NCI-H69 (cell line): ENCODE measurements at places on chromosomes 1 and 21.
A peak's percentile ranks its signal among the peaks of the same experiment; 100 is the strongest.

DNA sequence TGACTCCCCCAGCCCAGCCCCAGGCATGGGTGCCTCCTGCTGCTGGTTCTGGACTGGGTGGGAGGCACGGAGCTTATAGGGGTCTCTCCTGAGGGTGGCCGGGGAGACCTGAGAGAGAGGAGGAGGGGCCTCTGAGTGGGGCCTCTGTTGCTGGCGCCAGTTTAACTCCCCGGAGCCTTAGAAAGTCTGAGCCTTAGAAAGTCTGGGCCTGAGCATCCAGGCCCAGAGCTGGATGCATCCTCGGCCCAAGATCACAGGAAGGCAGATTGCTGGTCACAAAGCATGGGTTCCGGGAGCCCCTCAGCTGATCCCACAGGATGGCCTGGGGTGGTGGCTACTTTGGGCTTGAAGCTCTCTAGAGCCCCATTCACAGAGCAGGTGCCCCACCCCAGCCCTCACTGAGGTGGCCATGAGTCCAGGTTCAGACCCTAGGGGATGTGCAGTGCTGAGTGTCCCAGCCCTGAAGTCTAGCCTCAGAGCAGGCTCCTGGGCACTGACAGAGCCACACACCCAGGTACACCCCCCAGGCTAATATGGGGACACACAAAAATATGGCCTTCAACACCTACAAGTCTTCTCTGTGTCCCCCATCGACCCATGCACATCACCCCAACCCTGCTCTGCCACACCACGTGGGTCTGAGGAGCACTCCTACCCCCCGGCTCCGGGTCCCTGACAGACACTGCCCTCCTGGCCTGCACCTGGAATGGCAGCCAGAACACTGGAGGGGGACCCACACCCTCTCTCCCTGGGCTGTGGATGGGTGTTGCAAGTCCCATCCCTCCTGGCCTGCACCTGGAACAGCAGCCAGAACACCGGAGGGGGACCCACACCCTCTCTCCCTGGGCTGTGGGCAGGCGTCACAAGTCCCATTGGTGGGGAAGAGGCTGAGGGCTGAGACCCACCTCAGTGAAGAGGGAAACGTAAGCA, 9.7 kb downstream of the PLA2G2F start:
- no peak for DNase-seq

GRCh38 chr1:229129301-229130027, 141.4 kb upstream of the RAB4A start:
- DNase-seq = no peak

- no peak for DNase-seq
Observed at GRCh38 chr1:93614986-93615581, 66.6 kb downstream of the BCAR3 start.

GRCh38 chr1:163528710-163529348, 207.1 kb downstream of the NUF2 start:
- DNase-seq = peak; percentile 57

GRCh38 chr1:63779338-63780211, 5.8 kb downstream of the ROR1 start:
- DNase-seq = peak; percentile 31

- peak; percentile 38 for DNase-seq
Observed at GRCh38 chr1:14778898-14779865, 180.7 kb downstream of the KAZN start.

GRCh38 chr1:151146412-151147131, at the start of gene SEMA6C:
Gene SEMA6C (minus strand): TSS chr1:151146631. CDS start chr1:151142621, 4,010 bp downstream.
- peak; percentile 98 for DNase-seq

GRCh38 chr21:17513214-17514123, 626 bp downstream of the CXADR start:
- DNase-seq = peak; percentile 86

DNA sequence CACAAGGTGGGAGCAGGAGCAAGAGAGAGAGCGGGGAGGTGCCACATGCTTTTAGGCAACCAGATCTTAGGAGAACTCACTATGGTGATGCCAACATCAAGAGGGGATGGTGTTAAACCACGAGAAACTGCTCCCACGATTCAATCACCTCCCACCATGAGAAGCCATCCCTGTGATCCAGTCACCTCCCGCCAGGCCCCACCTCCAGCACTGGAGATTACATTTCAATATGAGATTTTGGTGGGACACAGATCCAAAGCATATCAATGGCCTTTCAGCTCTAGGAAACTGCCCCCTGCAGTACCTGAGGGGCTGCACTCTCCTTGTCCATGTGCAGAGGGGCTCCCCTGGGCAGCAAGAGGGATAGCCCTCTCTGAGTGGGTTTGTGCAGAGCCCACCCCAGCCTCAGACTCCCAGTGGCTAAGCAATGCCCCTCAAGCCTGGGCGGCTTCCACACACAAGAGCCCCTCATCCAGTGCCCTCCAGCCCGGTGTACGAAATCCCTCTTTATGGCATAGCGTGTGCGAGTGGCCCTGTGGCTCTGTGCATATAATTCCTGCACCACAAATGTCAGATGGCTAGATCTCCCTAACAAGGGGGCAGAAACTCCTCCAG, 15.5 kb upstream of the PRDM16 start:
- no peak for DNase-seq

GRCh38 chr1:12359359-12360133, 129.7 kb downstream of the VPS13D start:
- DNase-seq = no peak

GRCh38 chr1:66245691-66246090, 288.3 kb upstream of the SGIP1 start:
- DNase-seq = no peak

DNA sequence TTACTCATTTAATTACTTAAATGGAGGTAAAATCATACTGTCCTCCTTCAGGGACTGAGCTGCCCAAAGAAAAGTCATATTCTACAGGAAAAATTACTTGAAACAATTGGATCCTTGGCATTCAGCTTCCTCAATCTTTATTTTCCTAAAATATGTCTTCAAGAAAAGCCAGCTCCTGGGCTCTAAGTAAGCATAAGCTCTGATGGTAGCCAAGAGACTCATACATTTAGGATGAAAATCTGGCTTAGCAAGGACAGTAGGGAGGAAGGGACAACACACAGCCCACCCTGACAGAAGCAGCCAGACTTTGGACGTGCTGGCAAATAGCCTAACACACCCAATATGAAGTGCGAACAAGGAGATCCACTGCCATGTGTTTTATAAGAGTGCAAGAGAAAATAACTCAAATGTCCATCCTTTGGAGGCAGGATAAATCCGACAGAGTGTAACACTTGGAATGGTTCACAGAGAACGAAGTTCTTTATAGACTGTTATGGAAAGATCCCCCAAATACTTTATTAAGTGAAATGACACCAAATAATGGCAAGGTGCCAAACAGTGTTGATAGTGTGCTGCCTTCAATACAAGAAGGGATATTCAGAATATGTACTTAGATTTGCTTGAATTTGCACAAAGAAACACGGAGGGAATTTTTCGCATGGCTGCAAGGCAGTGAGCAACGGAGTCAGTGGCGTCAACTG, 14.1 kb downstream of the CAPN8 start:
- no peak for DNase-seq

GRCh38 chr21:39581414-39581813, 31.3 kb upstream of the B3GALT5 start:
- no peak for DNase-seq

DNA sequence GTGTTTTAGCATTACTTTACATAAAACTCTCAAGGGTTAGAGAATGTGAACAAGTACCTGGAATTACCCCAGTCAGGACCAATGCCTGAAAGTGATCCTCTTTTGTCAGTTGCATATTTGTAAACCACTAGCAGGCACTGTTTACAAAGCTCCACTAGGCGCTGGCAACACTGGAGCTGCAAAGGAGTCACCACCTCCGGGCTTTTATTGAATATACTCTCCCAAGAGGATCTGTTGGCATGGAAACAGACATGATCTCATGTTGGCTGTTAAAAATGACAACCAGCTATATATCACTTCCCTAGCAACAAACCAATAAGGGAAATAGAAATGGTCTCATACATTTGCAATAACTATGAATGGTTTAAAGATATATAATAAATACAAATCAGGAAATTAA, 116.0 kb downstream of the TTLL7 start:
- DNase-seq = peak; percentile 95

DNA sequence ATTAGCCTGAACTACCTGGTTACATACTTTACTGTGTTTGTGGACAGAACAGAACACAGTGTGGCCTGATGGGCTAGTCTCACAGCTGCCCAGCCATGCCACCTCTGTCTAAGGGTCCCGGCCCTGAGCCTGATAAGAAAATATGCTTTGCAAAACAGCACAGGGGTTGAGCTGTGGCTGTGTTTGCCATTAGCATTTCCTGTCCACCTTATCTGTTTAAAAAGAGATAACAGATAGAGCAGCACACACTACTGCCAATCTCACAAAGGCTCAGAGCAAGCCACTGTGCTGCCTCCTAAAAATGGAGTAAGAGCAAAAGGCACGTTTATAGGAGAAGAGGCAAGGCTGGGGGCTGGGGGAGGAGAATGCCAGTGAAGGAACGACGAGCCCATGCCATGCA, 95.0 kb downstream of the SUSD4 start:
- DNase-seq = no peak

DNA sequence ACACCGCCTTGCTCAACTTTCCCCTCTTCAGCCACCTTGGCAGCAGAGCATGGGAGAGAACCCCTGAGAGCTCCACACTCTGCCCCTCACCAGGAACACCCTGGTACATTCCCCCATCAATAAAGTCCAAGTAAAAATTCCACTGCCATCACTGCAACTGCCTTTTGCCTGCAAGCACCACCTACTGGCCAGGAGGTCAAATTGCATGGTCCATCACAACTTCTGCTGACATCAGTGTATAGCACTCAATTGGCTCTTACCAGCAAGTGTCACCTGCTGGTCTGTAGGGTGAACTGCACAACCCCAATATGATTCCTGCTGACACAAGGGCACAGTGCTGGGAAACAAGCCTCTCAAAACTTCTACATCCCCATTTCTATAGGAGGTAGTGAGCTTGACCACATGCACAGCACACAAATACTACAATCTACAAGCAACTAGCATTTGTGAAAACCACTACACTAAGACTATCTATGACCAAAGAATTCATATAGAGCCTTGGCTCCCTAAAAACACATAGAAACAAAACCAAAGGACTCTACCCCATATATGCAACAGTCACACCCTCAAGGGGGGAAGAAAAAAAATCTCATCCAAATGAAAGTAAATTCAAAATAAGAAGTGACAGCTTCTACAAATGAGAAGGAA, 69.2 kb downstream of the FASLG start:
- DNase-seq = peak; percentile 63

DNA sequence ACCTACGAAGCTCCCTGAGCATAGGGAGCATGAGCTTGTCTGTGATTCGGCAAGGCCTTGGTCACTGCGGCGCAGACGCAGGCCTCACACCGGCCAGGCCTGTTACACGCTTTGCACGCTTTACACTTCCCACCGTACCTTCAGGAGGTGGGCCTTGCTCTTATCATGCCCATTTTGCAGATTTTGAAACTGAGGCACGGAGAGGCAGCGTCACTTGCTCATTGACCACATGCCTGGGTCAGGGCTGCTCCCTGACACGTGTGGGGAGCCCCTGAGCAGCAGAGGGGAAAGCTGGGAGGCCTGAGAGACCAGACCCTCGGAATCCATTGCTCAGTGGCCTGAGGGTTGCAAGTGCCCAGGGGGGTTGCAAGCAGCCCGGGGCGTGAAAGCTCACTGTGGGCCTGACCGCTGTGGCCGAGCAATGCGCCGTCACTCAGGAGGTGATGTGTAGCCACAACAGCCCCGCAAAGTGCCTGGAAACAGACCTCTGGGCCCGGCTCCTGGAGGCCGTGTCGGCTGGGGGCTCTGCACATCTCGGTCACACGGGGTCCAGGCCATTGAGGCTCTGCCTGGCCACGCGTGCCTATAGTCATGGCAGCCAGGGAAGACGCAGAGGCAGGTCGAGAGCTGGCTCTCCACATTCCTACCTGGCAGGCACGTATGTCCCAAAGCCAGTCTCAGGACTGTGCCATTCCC, 6.9 kb downstream of the ARHGEF16 start:
- no peak for DNase-seq

DNA sequence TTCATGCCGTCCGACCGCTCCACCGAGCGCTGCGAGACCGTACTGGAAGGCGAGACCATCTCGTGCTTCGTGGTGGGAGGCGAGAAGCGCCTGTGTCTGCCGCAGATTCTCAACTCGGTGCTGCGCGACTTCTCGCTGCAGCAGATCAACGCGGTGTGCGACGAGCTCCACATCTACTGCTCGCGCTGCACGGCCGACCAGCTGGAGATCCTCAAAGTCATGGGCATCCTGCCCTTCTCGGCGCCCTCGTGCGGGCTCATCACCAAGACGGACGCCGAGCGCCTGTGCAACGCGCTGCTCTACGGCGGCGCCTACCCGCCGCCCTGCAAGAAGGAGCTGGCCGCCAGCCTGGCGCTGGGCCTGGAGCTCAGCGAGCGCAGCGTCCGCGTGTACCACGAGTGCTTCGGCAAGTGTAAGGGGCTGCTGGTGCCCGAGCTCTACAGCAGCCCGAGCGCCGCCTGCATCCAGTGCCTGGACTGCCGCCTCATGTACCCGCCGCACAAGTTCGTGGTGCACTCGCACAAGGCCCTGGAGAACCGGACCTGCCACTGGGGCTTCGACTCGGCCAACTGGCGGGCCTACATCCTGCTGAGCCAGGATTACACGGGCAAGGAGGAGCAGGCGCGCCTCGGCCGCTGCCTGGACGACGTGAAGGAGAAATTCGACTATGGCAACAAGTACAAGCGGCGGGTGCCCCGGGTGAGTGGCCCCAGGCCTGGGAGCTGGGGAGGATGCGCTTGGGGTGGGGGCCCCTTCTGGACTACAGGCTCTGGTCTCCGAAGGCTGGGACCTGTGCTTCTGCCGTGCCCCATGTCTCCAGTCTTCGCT, 1.1 kb downstream of the SKI start:
- DNase-seq = peak; percentile 64

DNA sequence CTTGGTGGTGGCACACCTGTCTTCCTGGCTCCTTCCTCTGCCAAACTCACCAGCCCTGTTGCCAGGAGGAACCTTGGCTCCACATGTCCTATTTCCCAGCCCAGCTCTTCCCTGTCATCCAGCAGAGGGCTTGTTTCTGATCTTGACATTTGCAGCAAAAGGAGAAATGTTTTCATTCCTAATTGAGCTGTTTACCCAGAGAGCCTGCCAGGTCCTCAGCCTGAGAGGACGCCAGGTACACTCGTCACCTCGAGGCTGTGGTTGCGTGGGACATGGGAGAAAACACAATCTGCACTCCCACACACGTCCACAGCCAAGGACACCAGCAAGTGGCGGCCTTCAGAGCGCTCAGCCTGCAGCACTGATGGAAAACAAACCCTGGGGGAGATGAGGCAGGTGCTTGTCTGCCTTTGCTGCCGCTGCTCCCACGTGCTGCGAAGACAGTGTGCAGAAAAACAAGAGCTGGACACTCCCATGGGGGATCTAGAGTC, 132.8 kb upstream of the CD34 start:
- DNase-seq = peak; percentile 30

DNA sequence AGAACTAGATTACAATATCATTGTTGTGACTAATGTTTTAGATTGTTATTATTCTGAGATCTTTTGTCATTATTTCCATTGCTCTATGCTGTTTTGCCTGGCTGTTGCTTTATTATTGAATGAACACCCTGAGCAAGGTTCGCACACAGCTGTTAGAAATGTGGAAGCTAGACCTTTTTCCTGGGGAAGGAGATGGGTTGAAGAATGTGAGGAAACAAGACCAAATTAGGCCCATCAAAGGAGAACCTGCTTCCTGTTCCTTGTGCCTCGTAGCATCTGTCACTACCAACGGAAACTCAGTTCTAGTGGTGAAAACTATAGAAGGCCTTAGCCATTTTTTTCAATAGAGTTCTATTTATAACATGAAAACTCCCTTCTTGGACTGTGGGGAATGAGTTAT, 68.7 kb downstream of the RGL1 start:
- DNase-seq = no peak
